ENCODE measurements at places on chromosomes 5 and 9. TPM values are rescaled to one million over a fixed set of nuclear protein-coding genes. Genes with fewer than 3 reads are reported as not detected.

DNA sequence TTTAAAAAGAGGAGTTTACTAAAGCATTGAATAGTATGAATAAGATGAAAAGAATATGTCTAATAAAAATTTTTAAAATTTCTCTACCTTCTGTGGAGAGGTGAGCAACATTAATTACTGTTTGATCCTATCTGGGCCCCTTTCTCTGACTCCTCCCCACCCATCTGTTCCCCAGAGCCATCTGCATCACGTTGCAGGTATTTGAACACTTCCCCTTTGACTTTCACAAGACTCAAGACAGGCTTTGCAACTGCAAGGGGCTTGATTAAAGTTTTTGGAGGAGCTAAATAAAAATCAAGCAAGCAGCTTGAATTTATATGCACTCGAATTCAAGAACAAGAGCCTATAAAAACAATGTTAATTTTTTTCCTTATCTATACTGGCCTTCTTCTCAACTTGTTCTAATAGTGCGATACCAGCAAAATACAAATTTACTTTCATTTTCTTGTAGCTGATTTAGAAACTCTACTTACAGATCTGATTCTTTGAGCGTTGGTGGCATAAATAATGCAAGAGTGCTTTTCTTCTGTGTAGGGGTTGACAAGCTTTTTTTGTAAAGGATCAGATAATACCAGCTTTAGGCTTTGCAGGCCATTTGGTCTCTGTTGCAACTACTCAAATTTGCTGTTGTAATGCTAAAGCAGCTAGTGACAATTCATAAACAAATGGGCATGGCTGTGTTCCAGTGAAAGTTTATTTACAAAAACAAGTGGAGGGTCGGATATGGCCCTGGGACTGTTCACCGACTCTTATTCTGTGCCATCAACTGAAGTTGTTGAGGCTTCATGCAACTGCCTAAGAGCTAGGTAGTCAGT, 21.2 kb downstream of the TXNDC8 start:
- no peak for DNase-seq

The DDX46 gene
- total RNA-seq: 128 TPM

DNA sequence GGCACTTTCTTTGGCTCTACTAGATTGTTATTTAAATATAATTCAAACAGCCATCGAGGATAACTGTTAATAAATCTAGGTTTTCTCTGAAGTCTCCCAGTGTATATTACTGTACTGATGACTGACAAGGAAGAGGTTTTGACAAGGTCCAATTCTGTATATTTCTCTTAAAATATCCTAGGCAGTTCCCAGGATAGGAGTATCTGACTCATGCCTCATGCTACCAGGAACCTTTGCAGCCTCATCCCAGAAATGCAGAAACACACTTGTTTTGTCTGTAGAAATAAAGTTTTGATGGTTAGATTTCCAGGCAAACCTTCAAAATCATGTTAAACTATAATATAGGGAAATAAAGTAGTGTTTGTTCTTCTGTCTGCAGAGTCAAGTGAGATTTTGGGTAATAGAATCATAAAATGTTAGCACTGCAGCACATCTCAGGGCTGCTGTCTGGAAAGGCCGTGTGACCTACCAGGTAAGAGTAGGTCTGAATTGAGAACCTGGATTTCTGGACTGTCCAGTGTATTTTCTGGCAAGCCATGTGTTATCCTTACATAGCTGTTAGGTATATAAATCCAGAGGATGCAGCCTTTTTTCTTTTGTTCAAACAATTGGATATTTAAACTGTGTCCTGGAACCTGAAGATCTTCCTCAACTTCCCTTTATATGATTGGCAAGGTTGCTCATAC, 8.3 kb downstream of the UBE2D2 start:
- no peak for DNase-seq

- DNase-seq: no peak
Observed at GRCh38 chr5:143828710-143829109, 16.7 kb downstream of the HMHB1 start.

DNA sequence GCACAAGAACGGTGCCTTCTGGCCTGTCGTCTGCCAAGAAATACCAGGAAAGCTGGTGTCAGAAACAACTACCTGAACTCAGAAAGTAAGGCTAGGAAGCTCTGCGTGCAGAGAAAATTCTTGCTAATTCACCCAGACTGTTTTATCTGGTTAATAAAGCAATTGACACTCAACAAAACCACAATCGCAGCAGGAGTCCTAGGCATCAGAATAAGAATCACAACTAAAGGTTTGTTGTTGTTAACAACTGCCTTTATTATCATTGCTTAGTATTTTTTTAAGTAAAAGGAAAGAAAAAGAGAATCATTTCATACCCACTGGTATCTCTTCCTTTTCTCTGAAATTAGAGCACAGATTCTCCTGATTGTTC, 3.9 kb upstream of the ISL1 start:
- no peak for DNase-seq
